Activated T-helper 2 cell treated with anti-CD3 and anti-CD28 coated beads, Interferon-gamma antibody, Interleukin-2, Interleukin-4, amounts not matched to agents 10 μg/mL and 5 μg/mL and 100 μg/mL, durations not matched to agents 14 hours and 24 hours and 36 hours (primary cell): ENCODE measurements at places on chromosomes 2 and 18.

DNA sequence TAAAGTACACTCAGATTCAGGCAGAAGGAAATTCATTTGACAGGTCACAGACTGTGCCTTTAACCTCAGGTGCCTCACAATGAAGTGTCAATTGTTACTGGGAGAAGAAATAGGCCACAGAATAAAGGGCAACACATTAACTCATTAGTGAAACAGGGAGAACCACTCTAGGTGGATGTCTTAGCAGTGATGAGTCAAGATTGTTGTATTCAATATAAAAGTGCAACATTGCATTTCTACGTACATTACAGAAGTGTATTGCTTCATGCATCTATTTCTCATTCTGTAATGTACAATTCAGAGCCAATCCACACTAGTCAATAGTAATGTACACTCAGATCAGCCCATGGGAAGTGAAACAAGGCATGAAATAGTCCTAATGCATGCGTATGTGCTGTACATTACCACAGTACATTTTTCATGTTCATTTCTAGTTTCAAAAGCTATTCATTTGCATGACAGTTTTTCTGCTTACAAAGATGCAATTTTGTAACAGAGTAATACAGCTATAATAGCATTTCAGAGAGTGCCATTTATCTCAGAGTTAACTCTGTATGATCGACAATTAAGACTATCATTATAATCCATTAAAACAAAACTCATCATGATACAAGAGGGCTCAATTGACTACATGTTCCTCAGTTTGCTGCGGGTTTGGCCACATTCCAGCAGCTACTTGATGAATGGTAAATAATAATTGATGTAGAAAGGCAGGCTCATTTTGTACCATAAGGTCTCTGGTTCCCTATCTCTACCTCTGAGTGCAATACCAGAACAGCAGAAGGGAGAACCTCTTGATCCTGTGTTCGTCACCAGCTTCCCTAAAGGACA lies 12.2 kb upstream of the ARL5A start:
- no peak for DNase-seq

GRCh38 chr2:229566370-229566769 lies 148.0 kb downstream of the DNER start:
- no peak for DNase-seq

DNA sequence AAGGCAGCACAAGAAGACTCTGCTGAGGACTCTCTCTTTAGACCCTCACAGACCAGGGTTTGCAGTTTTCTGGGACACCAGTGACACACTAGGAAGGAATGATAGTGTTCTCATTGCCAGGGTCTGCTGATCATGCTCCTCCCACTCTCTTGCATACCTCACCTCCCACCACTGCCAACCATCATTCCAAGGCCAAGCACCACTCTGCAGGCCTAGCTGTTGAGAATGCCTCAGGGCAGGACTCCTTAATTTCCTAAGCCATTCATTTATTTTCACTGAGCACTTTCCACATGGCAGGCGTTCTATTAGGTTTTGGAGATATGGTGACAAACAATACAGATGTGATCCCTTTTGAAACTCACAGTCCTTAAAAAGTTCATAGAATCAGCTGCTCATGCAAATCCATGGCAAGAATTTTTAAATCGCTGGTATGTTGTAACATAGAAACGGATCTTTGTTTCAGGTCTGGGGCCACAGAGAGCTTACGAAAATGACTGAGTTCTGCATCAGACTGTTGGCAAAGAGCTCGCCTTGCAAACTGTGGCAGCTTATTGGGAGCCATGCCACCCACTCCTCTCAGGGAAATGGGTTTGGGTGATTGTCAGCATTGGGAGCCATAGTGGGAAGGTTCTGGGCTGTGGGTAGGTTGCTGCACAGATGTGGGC lies 78.5 kb downstream of the XDH start:
- DNase-seq = no peak

- DNase-seq = no peak
Observed at GRCh38 chr2:160275656-160276055, 75.6 kb upstream of the ITGB6 start.

GRCh38 chr2:8652774-8653426 lies 29.0 kb upstream of the ID2 start:
- DNase-seq = no peak
